Activated naive CD4-positive, alpha-beta T cell treated with anti-CD3 and anti-CD28 coated beads, Interleukin-2, amount 50 U/mL, for 16 hours (primary cell): ENCODE measurements at places on chromosomes 1 and 21.

DNA sequence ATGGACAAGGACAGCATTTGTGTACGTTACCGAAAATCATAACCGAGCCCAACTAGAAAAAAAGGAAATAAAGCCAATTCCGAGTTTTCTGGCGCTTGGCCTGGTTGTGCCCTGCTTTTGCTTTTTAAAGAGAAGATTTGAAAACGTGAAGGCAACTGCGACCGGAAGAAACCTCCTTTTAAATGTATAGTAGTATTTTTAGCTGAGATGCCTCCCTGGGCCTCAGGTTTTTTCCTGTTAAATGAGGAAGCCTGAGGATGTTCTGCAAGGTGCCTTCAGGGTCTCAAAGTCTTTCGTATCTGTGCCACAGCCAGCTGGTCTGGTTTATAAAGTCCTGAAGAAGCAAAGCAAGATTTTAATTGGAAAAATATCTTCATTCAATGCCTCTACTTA is 371 bp upstream of the ODF2L start:
- DNase-seq, result no peak

DNA sequence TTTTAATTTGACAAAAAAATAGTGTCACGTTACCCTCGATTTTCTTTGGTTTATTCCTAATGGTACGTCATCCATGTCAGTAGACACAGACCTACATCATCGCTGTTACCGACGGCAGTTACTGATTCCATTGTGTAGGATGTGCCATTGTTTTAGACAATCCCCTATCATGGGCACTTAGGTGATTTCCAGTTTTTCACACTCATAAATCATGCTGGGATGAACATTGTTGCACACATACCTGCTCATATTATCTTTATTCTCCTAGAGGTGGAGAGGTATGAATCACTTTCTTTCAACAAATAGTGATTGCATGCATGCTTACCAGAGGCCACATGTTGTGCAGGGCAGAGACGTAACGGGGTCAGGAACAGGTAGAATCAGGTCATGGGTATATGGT is 79.7 kb upstream of the EFHD2 start:
- no peak for DNase-seq

GRCh38 chr1:212690816-212691403 is 8.7 kb downstream of the BATF3 start:
- no peak for DNase-seq

GRCh38 chr1:35845766-35846165 is 37.2 kb upstream of the AGO1 start:
- DNase-seq, result no peak

GRCh38 chr1:246165826-246166709 is 341.0 kb downstream of the SMYD3 start:
- DNase-seq, result no peak

- DNase-seq, result no peak
These were observed 931.6 kb downstream of the NCAM2 start for GRCh38 chr21:21929789-21930188.

DNA sequence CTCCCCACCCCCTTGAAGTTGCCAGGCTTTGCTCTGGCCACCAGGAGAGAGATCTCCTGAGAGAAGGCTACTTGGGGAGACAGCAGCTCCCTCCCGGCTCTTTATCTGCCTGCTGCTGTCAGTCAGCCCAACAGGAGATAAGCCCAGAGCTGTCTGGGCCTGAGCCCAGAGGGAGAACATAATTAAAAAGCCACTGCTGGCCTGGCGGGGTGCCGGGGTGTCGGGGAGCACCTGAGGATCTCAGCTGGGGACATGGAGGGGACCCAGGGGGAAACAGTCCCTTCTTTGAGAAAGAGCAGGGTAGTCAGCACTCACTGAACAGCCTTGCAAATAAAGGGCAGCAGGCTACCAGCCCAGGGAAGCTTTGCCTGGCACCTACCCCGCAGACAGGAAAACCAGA is 17.9 kb downstream of the VWA5B1 start:
- no peak for DNase-seq

DNA sequence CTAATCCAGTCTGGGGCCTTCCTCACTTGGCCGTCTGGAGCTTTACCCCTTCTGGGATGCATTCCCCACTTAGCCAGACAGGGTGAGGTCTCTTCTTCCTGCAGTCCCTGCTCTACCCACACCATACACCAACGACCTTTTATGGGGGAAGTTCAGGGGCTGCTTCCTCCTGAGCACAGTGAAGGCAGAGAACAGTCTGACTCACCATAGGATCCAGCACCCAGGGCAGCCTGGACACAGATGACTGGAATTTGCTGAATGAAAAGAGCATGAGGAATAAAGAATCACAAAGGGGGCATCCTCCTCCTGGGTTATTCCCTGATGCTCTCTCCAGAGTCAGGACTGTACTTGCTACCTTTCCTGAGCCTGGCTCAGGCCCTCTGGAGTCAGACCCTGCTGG is 4.6 kb upstream of the FOXE3 start:
- no peak for DNase-seq

GRCh38 chr21:38472412-38473108 is 25.7 kb downstream of the ERG start:
- DNase-seq, result no peak

DNA sequence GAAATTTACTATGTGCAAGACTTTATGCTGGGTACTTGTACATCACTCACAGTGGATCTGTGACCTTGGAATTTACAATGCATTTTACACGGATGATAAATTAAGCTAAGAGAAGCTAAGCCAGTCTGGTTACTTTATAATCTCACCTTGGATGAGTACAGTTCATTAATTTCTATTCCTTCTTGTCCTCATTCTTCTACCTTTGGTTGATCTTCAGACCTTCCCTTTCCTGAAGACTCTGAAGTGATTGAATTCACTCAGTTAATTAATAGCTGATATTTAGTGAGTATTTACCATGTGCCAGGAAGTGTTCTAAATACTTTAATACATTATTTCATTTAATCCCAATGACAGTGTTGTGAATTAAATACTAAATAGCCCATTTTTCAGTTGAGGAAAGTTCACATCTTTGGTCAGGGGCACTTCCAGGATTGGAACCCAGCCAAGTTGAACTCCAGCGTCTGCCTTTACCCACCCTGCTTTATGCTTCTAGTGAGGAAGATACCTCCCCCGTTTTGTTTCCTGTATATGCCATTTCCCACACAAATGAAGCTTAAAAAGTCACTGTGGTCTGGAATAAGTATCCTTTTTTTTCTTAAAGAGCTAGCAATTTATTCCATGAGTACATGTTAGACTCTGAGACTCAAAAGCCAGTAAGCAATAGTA is 146.6 kb downstream of the TLR5 start:
- DNase-seq, result no peak

DNA sequence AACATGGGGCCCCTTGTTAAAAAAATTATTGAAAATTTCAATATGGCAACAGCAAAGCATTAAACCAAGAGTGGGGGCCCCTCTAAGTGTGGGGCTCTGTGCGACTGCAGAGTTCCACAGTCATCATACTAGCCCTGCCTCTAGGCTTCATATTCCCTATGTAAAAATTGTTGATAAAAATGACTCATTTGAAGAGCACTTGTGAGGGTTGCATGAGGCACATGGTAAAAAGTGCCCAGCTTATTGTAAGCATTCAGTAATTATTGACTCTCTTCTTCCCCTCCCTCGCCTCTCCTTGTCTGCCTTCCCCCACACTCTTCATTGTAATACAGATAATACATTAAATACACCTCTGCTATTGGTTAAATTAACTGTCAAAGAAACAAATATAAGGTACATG is 86.7 kb upstream of the PTBP2 start:
- DNase-seq, result no peak

DNA sequence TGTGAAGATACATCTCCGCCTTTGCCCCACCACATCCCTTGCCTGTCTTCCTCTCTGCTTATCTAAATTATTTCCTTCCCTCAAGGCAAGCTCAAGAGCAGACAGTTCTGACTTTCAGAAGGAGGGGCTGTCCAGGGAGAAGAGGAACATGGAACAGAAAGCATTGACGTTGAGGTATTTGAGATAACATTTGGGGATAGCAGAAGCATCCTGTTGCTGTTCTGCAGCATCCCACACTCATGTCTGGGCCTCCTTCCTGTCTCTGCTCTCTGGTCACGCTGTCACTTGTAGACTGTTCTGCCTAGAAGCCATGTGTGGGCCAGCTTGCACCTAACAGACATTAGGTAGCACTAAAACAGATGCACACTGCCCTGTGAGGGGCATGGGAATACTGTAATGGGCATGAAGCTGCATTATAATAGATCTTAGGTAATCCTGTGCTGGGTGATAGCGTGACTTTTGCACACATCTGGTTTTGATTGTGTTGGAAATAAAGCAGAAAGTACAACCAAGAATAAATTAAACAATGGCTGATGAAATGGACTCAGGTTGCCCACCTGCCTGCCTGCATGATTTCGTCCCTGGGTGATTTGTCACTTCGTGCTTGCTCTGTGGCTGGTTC is 660 bp upstream of the RD3 start:
- no peak for DNase-seq

DNA sequence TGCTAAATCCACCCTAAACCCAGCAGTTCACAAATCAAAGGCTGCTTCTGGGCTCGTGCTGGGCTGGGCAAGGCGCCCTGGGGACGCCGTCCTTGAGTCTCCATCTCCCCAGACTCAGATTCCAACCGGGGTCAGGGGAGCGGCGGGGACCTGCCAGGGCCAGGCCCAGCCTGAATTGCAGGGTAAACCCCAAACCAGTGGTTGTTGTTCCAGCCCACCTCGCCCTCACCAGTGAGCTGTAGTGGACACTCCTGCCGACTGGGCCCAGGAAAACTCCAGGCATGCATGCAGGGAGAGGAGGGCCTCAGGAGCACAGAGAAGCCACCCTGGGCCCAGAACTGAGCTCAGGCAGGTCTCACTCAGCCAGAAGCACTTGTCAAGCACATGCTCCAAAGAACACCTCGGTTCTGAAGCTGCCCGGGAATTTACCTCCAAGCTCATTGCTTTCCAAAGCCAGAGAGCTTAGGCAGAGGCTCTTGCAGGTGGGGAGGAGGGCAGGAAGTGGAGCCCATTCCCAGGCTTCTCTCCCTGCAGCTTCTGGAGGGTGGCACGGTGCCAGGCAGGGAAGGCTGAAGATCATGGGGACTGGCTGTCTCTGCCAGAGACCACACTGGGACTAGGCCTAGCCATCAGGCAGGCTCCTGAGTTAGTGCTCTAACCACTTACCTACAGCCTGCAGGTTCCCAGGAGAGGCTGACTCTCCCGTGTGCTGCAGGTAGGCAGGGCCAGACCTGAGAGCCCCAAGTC is 437.0 kb downstream of the MATN1 start:
- no peak for DNase-seq

DNA sequence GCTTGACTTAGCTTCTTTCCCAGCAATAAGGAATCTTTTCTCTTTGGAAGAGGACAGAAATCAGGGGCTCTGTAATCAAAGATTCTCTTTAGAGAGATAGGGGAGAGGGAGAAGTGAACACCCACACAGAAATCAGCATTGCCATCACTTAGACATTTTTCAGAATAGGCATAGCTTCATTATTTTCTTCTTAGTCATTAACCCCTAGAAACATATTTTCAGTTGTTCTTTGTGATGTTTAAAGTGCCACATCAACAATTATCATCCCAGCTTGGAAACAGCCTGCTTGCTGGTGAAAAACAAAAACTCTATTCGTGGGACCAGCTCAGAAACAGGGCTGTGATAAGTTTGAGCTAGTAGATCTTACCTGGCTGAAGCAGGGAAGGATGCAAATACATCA is 88.3 kb upstream of the SLC44A3 start:
- DNase-seq, result no peak

- DNase-seq, result no peak
These were observed 112.8 kb upstream of the USP25 start for GRCh38 chr21:15616864-15617574.

DNA sequence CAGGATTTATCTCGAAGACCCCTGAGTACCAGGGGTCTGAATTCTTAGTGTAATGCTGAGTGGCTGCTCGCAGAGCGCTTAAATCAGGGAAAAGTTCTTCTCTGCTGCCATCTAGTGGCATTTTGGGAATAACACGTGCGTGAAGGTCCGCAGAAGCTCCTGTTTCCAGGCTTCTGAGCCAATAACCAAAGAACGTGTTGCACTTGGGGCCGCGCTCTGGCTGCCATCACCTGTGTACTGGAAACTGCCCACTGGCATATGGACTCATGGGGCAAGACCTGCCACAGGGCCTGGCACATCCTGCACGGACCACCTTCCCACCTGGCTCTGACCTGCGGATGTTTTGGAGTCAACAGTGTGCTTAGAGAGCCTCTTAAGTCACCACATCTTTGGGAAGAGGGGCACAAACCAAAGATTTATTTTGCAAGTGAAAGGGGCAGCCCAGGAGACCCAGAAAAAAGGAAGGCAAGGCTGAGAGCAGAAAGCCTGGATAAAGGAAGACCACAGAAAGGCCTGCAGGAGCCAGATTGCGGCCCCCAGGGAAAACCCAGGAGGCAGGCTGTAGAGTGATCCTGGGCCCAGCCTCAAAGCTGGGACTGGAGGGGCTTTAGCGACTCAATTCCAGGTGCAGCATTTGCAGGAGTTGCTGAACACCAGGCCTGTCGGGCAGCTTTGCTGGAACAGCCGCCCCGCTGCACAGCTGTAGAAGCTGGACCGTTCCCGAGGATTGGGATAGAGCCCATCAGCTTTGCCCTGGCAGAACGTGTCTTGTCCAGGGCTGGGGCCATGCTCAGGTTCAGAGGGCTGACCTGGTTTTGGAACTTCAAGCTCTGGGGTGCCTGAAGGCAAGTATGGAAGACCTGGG is 13.0 kb downstream of the CHIT1 start:
- peak; percentile 40 for DNase-seq

GRCh38 chr21:46185716-46186115 is 1.5 kb upstream of the SPATC1L start:
- no peak for DNase-seq

GRCh38 chr1:235783148-235783776 is 83.4 kb downstream of the LYST start:
- no peak for DNase-seq

DNA sequence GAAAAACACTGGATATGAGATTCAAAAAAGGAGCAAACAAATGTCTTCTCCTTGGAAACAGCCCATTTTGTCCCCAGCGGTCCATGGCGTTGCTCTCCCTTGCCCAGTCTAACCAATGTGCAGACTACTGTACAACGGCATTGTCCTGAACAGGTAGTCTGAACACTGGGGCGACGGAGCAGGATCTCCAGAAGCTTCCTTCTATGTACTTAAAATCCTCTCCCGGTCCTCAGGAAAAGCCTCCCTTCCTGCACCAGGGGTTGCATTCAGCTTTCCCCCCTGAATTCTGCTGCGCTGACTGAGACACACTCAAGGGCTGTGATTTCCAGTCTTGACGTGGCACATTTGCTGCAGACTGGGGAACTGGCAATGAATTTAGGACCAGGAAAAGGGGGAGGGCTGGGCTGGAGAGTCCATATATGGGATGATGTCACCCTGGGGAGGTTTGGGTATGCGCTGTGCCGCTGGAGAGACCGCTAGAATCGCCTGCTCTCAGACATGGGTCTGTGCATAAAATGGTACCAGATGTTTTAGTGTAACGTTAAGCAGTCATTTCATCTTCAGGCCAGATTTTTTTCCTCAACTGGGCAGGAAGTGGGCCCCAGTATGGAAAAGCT is 275.9 kb upstream of the C1orf105 start:
- DNase-seq, result no peak

DNA sequence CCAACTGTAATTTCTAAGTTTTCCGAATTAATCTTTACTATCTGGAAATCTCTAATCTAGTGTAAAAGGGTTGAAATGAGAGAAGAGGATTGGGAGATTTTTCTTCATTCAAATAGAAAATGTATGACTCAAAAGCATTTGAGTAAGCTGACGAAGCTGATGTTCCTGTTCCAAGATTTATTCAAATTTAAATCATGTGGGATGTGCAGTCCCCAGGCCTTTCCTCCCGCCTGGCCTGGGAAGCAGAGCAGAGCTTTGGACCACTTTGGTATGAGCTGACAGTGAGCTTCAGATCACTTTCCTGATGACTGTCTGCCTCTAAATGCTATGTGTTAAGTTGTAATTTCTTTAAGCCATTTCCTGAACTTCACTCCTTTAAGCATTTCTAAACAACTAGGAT is 192.0 kb downstream of the DHRS3 start:
- no peak for DNase-seq
